ENCODE measurements at places on chromosomes 7 and 10.
A peak's percentile ranks its signal among the peaks of the same experiment; 100 is the strongest.

- DNase-seq: no peak
Measured at GRCh38 chr10:112215342-112215774, 31.8 kb upstream of the GPAM start.

GRCh38 chr7:101624246-101625001 lies 4.7 kb downstream of the MYL10 start:
- DNase-seq: no peak

- no peak for DNase-seq
Measured at GRCh38 chr10:121864168-121864567, 63.7 kb downstream of the ATE1 start.

- no peak for DNase-seq
Measured at GRCh38 chr10:27719052-27719451, 26.6 kb downstream of the MKX start.

DNA sequence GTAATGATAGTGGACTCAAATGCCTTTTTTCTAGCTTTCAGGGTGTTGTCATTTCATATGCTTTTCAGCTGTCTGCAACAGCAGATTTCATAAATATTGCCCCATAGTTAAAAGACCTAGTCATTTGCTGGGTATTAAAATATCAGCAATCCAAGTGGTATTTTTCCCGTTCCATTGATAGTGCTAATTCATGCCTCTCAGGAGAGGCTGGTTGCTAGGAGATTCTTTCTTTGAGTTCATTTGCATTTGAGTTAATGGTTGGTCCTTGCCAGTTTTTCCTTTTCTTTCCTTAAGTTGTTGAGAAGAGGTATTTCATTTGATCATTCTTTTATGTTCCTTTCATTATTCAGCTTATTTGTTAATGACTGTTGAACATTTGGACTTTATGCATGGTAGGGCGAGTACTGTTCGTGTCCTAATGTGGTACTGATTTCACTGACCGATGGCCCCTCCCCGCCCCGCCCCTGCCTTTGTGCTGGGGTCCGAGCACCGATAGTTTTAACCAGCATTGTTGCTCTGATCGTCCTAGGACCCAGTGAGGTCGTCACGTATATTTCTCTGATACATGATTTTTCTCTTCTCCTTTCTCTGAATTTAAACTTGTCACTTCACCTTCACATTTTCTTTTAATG lies 128.6 kb downstream of the CCNY start:
- DNase-seq: peak; percentile 15

GRCh38 chr7:139355320-139355719 lies 4.4 kb upstream of the LUC7L2 start:
- DNase-seq: no peak

- DNase-seq: peak; percentile 82
Measured at GRCh38 chr10:95560278-95561176, 644 bp downstream of the SORBS1 start.

DNA sequence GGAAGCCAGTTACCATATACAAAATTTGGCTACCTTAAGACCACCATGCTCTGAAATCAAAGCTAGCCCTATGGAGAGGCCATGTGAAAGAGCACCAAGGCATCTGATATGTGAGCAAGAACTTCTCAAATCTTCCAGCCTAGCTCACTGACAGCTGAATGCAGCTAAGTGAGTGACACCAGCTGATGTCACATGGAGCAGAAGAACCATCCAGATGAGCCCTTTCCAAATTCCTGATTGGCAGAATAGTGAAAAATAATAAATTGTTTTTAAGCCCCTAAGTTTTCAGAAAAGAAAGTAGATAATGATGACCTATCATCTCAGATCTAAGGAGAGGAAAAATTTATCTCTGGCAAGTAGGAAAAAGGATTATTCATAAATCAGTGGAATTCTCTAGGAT lies 85.6 kb downstream of the CRTAC1 start:
- DNase-seq: no peak

- no peak for DNase-seq
Measured at GRCh38 chr7:17772581-17773288, 167.6 kb downstream of the SNX13 start.

DNA sequence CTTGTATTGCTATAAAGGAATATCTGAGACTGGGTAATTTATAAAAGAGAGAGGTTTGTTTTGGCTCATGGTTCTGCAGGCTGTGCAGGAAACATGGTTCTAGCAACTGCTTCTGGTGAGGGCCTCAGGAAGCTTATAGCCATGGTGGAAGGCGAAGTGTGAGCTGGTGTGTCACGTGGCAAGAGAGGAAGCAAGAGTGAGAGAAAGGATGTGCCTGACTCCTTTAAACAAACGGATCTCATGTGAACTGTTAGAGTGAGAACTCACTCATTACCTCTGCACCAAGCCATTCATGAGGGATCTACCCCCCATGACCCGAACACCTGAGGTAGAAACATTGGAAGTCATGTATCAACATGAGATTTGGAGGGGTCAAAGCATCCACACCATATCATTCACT lies 7.7 kb upstream of the ITPRIP start:
- no peak for DNase-seq

- DNase-seq: no peak
Measured at GRCh38 chr10:102404361-102405107, 9.0 kb downstream of the NFKB2 start.

DNA sequence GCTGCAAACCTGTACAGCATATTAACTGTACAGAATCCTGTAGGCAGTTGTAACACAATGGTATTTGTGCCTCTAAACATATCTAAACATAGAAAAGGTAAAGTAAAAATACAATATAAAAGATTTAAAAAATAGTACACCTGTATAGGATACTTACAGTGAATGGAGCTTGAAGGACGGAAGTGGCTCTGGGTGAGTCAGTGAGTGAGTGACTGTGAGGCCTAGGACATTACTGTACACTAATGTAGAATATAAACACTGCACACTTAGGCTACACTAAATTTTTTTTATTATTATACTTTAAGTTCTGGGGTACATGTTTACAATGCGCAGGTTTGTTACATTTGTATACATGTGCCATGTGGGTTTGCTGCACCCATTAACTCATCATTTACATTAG lies 97.3 kb upstream of the STK17A start:
- no peak for DNase-seq

DNA sequence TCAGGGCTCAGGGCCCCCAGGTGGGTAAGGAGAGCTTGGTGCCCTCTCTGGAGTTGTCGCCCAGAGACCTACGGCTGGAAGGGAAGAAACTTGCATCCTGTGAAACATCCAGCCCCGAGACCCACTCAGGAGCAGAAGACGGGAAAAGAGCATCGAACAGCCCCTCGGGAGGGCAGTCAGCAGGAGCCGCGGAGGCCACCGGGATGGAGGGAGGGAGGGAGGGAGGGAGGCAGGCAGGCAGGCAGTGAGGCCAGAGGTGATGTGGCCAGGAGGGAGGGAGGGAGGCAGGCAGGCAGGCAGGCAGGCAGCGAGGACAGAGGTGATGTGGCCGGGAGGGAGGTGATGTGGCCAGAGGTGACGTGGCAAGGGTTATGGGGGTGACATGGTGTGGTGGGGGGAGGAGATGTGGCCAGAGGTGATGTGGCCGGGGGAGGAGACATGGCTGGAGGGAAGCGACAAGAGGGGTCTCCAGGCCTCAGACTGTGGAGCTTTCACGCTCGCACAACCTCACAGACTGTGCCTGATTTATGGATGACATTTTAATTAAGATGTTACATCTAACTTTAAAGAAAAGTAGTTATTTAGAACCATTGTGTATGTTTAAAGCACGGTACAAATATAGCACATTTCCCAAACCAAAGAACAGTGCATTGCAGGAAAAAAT lies 141.1 kb downstream of the DIP2C start:
- DNase-seq: no peak

GRCh38 chr7:101138213-101138870 lies 11.4 kb downstream of the SERPINE1 start:
- peak; percentile 58 for DNase-seq

DNA sequence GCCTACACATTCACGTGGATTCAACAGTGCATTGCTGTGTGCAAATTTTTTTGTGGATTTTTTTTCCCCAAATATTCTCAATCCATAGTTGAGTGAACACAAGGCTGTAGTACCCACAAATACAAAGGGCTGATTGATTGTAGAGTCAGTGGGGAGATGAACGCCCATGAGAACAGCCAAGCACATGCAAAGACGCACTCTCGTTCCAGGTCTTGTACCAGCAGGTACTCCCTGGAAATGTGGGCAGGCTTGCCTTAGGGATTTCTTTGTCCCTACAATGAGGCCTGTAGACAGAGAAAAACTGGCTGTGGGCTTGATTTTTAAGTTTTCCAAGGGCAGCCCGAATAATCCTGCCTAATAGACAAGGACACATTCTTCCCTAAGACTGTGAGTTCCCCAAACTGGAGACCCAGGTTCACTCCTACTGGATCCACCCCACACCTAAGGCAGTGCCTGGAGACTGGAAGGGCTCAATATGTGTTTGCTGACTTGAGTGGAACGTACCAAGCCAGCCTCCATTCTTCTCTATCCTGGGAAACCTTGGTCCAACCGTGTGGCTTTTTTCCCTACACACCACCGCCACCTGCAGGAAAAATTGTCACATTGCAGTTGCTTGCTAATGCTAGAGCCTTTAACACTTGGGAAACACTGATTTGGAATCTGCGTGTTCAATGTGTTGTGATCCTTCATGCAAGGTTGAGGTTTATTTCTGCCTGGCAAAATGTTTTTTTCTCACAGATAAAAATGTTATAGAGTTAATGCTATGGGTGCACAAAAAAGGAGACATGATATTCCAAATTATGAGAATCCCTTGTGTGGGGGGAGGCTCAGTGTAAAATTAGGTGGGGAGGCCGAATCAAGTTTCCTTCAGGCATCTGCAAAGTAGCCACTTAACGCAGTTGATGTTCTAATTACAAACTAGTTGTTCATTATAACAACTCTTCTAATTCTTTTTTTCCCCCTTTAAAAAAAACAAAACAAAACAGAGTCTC lies 49.3 kb downstream of the PPP1R17 start:
- DNase-seq: peak; percentile 77

- no peak for DNase-seq
Measured at GRCh38 chr7:2716906-2717292, 28.9 kb downstream of the AMZ1 start.

DNA sequence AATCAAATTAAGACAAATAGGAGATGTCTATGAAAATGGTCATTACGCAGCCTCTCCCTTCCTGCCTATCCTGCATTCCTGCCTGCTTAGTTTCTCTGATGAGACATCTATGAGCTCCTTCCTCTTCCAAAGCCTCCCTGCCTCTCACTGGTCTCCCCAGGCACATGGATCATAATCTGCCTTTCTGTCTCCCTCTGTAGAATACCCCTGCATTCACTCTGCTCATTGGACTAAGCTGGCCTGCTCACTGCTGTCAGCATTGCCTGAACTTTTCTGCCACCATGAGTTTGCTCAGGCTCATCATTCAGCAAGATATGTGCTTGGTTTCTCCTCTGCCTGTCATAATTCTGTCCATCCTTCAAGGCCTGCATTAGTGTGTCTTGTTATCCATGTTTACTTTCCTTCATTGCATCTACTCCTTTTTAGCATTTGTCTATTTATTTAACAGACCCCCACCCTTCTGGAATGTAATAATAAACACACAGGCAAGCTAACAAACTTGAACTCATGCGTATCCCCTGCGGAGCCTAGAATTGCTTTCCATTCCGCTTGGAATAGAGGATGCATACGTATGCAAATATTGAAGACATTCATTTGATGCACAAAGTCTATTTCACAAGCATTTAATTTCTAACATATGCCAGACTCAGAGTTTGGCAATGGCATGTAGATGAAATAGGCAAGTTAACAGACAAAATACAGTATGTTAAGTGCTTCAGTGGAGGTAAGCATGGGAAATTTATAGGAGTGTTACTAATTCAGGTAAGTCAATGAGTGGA lies 88.3 kb downstream of the PTPRZ1 start:
- peak; percentile 26 for DNase-seq

DNA sequence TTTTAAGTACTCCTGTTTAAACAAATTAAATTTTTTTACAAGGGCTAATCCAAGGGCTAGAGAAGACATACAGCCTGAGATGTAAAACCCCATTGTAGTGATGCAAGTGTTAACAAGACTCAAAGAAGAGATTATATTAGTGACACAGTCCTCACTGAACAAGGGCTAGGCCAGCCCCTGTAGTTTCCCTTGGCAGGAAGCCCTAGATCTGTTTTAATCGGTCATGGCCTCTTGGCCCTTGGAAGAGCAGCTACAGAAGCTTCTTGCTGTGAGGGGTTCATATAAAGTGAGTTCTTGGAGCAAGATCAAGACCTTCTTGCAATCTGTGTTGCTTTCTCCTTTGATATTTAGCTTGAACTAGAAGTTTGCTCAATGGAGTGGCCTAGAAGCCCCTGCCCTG lies 1339.4 kb downstream of the XPNPEP1 start:
- DNase-seq: no peak

GRCh38 chr10:129642427-129642826 lies 175.4 kb downstream of the MGMT start:
- DNase-seq: no peak

- no peak for DNase-seq
Measured at GRCh38 chr10:124827474-124827873, 25.9 kb downstream of the ABRAXAS2 start.

DNA sequence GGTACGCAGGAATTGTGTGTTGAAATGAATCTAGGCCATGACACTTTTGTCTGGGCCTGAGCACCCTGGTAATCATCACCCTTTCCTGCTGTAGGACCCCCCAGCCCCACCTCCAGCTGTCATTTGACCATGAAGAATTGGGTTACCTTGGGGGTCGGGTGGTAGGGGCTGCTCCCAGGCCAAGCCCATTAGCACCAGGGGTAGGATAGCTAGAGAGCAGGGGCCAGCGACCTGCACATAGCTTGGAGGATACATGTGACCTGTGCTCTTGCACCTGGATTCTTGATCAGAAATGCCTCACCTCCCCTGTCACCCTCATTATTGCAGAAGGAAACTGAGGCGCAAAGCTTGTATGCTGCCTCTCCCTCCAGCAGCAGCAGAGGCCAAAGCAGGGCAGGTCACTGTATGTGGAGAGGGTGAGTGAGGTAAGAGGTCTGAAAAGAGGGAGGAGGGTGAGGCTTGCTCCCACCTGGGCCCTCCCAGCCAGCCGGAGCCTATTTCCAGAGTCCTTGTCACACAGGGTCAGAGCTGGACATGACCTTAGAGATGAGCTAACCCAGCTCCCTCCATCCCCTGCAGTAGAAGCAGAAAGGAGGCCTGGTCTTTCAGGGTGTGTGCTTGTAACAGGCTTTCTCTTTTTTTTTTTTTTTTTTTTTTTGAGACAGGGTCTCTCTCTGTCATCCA lies 35.3 kb upstream of the ANKRD2 start:
- DNase-seq: no peak

Data from retina (tissue), 1 donor.